ENCODE measurements at places on chromosomes 2 and 18.

DNA sequence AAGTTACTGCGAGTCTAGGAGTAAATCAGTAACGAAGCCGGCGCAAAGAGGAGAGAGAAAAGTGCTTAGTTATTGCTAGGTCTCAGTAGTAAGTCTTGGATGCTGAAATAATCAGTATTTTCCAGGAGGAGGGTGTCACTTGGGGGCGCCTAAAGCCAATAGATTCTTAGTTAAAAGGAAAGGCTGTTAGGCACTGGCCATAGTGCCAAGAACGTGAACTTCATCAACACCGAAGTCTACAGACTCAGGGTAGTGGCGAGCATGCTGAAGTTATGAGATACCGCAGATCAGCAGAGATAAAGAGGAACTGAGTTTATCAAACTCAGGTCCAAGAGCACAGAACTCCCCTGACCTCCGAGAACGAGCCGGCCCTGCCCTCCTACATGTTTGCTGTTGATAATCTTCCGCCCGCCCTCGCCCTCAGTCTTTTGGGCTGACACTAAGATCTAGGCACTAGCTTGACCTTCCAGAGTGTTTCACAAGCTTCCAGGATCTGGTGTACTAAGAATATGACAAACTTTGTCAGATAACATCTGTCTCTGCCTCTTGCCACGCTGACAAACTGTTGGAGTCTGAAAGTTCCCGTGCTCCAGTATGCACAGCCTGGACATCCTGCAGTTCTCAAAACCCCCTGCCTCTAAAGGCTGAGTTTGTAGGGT is 49.2 kb downstream of the CYB5A start:
- peak; percentile 18 for DNase-seq

- DNase-seq, result no peak
These were observed 21.2 kb downstream of the TUBB6 start for GRCh38 chr18:12329125-12329698.

DNA sequence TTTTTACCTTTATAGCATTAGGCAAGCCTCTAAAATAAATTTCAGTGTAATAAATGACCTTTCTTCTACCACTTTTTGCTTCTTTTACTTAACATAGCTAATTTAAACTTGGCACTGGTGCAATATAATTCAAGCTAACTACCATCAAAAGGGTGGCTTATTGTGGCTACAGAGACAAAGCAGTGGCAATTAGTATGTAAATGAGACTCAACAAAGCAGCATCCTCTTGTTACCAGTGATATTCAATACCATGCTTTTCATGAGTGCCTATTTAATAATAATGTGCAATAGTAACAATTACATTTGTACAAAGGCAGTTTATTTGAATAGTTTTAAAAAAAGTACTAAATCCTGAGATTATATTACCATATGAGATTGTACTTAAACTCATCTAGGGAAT is 93.4 kb downstream of the SOS1 start:
- no peak for DNase-seq

GRCh38 chr2:61924895-61925663 is 19.6 kb downstream of the COMMD1 start:
- no peak for DNase-seq

DNA sequence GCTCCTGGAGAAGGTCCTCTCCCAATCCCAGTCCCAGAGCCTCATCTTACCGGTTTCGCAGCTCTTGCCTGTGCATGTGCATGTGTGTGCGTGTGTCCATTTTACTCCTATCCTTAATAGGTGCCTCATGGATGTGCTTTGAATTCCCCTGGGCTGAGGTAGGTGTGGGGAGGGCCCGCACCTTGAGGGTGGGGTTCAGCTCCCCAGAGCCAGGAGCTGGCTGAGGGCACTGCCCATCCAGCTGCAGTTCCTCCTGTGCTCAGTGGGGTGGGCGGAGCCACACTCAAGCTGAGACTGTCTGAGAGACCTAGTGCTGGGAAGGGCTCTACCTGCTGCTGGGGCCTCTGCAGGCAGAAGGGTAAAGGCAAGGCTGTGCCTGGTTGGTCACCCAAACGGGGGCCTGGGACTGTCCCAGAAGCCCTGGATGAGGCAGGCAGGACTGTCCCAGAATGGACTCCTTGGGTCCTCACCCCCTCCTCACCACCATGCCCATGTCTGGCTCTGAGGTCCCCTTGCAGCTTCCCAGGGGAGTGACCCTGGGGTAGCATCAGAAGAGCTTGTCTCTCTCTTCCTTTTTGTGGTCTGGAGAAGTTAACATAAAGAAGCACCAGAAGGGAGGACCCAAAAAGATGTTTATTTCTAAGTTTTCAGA is 8.9 kb downstream of the GDF7 start:
- DNase-seq, result peak; percentile 74

- DNase-seq, result no peak
These were observed 29.2 kb upstream of the MBOAT2 start for GRCh38 chr2:9032536-9033255.

DNA sequence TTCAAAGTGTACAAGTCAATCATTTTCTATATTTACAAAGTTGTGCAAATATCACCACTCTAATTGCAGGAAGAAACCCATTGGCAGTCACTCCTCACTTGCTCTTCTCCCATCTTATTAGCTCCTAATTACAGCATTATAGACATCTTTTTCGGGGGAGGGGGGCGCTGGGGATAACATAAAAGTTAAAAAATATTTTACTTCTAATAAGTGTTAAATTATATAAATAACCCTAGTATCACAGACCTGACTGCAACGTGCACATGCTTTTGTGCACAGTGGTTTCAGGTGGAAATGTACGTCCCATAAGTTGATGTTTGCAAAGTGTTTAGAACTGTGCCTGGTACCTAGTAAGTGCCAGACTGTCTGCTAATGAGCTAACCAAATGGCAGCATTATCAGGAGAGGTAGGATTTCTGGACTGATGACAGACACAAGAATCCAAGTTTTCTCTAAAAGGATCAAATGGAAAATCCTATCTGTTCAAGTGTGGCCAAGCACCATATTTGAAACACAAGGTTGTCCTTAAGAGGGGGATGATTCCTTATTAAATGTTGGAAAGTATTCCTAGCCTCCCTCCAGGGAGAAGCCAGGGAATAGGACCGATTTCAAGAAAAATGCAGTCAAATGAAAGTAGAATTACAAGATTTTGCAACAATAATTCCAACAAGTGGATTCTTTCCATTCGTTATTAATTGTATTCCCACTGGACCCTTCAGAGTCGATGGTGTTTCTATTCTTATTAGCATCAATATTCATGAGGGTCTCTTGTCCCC is 70.0 kb downstream of the ACKR3 start:
- DNase-seq, result no peak
